Brain pericyte (primary cell): ENCODE measurements at places on chromosomes 4 and X.
A peak's percentile ranks its signal among the peaks of the same experiment; 100 is the strongest.

GRCh38 chr4:89765966-89766365, 71.0 kb downstream of the SNCA start:
- no peak for DNase-seq

- DNase-seq: no peak
Observed at GRCh38 chr4:89836897-89837384, at the start of gene SNCA. SNCA (minus strand) TSS chr4:89837161; CDS start chr4:89835667, 1,494 bp downstream.

- peak; percentile 8 for DNase-seq
Observed at GRCh38 chr4:159358226-159358625, 255.3 kb downstream of the RAPGEF2 start.

DNA sequence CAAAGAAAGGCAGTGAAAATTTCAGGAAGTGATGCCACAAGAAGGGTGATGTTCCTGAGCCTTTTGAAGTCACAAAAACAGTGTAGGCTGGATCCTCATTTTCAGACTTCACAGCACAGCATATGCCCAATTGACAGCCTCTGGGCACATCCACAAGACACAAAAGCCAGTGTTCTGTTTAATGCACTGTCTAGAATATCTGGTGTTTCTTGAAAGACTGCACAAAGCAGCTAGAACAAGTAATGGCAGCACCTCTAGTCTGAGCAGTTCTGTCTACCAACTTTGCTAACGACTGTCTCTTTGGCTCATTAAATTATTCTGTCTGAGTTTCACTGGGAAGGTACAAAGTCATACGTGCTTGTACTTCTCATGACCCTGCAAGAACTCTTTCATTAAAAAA, 417.1 kb upstream of the GALNT7 start:
- no peak for DNase-seq

- no peak for DNase-seq
Observed at GRCh38 chr4:157220371-157220881, at the start of gene GRIA2. GRIA2 (plus strand) TSS chr4:157220728; CDS start chr4:157221043, 315 bp downstream.

GRCh38 chrX:154458954-154459778, 1.1 kb downstream of the PLXNA3 start:
- no peak for DNase-seq

- DNase-seq: no peak
Observed at GRCh38 chrX:39576041-39576872, 521.5 kb downstream of the BCOR start.

DNA sequence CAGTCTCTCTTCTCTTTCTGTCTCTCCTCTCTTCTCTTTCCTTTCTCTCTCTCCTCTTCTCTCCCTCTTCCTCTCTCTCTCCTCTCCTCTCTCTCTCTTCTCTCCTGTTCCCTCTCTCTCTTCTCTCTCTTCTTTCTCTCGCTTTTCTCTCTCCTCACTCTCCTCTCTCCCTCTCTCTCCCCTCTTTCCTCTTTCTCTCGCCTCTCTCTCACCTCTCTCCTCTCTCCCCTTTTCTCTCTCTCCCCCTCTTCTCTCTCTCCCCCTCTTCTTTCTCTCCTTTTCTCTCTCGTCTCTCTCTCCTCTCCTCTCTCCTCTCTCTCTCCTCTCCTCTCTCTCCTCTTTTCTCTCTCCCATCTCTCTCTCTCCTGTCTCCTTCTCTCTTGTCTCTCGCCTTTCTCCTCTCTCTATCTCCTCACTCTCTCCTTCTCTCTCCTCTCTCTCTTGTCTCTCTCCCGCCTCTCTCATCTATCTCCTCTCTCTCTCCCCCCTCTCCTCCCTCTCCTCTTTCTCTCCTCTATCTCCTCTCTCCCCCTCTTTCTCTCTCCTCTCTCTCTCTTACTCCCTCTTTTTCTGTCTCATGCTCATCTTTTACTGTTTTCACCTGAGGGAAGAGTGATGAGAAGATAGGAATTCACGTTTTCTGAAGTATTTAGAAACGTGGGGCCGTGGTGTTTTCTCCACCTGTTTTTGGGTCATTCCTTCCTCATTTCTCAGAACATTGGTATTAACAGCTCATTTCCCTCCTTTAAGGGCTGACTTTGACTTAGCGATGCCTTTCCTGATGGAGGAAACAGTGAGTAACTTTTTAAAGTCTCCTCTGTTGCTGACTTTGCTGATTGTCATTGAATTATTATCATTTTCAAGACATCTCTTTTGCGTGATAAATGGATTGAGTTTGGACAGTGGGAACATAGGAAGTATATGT, 80.6 kb upstream of the CD99 start:
- no peak for DNase-seq

DNA sequence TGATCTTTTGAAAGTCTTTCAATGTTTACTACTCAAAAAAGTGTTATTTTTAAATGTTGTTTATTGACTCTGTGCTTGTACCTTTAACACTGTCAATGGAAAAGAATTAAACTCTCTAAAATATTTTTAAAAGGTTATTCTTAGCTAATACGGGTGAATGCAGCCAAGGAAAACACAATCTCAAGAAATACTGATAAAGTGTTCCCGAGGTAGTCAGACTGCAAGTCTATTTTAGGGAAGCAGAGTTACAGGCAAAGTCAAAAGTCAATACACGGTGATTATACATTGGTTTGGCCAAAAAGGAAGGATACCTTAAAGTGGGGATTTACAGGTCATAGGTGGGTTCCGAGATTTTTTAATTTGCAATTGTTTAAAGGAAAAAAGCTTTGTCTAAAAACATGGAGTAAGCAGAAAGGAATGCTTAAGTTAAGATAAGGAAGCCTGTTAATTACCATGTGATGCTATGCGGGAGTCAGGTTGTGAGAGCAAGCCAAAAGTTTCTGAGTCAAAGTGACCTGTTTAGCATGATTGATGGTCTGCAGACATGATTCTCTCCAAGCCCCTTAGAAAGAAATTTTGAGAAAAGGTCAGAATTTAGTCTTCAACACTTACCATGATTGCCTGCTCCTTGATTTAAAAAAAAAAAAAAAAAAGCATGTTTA, 288.4 kb downstream of the KLHL4 start:
- no peak for DNase-seq

- no peak for DNase-seq
Observed at GRCh38 chr4:57125996-57126395, 15.8 kb upstream of the IGFBP7 start.

- no peak for DNase-seq
Observed at GRCh38 chrX:13927175-13927574, 102.5 kb downstream of the GEMIN8 start.

- no peak for DNase-seq
Observed at GRCh38 chrX:49850028-49850427, 20.9 kb downstream of the PAGE4 start.

DNA sequence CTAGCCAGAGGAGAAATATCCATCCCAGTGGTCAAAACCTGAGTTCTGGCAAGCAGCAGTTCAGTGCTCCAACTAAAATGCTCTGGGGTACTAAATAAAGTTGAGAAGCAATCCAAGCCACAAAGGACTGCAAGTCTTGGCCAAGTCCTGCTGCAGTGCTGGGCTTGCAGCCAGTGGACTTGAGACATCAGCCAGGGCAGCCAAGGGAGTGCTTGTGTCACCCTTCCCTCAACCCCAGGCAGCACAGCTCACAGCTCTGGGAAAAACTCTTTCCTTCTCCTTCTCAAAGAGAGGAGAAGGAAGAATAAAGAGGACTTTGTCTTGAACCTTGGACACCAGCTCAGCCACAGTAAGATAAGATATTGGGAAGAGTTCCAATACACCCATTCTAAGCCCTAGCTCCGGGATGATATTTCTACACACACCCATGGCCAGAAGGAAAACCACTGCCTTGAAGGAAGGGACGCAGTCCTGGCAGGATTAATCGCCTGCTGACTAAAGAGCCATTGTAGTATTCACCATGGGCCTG, 99.8 kb downstream of the PTCHD1 start:
- DNase-seq: no peak

DNA sequence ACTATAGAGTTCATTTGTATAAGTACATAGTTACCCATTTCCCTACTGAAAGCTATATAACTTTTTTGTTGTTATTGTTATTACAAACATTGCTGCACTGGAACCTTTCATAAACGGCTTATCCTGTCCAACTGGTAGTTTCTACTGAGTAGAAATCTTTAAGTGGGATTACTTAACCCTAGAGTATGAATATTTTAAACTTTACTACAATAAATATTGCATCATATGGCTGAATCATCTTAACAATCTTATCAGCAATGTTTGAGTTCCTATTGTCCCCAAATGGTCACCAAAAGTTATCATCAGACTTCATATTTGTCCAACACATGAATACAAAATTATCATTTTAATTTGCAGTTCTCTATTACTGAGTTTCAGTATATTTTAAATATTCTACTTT, 40.5 kb downstream of the LCORL start:
- DNase-seq: no peak

GRCh38 chrX:151871244-151871643, 41.4 kb upstream of the MAGEA4 start:
- peak; percentile 17 for DNase-seq

- DNase-seq: no peak
Observed at GRCh38 chr4:40206426-40206825, 9.6 kb downstream of the RHOH start.

GRCh38 chr4:140568507-140569306, at the start of gene UCP1:
UCP1 (minus strand) TSS chr4:140568961; CDS start chr4:140568729, 232 bp downstream.
- DNase-seq: no peak

DNA sequence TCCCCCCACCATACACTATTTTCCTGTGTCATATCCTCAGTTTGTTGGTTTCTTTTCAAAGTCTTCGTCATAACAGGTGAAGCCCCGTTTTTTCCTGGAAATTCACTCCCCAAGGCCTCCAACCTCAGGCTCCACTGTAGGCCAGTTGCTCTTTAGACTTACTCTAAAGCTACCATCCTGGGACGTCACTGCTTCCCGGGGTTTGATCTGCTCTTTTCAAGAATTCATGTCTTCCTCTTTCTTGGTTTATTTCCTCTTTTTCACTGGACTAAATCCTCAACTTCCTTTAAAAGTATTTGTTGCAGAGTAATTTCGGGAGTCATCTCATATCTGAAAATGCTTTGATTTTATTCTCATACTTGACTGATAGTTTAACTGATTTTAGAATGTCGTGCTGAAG, 6.5 kb upstream of the SERTM2 start:
- no peak for DNase-seq

- DNase-seq: no peak
Observed at GRCh38 chr4:122224348-122224747, 72.2 kb downstream of the BLTP1 start.

DNA sequence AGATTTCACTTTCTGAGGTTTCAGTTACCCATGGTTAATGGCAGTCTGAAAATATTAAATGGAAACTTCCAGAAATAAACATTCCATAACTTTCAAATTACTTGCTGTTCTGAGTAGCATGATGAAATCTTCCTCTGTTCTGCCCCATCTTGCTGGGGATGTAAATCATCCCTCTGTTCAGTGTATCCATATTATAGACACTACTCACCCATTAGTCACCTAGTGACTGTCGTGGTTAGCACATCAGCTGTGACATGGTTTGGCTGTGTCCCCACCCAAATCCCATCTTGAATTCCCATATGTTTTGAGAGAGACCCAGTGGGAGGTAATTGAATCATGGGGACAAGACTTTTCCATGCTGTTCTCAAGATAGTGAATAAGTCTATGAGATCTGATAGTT, 125.5 kb upstream of the GIMD1 start:
- DNase-seq: no peak

- DNase-seq: no peak
Observed at GRCh38 chr4:121189326-121190215, 25.4 kb upstream of the TNIP3 start.

- DNase-seq: no peak
Observed at GRCh38 chr4:63505714-63506460, 903.4 kb downstream of the TECRL start.

GRCh38 chrX:129976441-129976840, 6.0 kb upstream of the BCORL1 start:
- no peak for DNase-seq

- DNase-seq: no peak
Observed at GRCh38 chr4:165010991-165011390, 20.8 kb upstream of the TRIM60 start.

GRCh38 chr4:76581077-76581962, 146.3 kb downstream of the SHROOM3 start:
- DNase-seq: no peak

- no peak for DNase-seq
Observed at GRCh38 chr4:88029556-88029955, 22.1 kb downstream of the PKD2 start.
